ENCODE measurements at places on chromosomes 5 and 9.
A peak's percentile ranks its signal among the peaks of the same experiment; 100 is the strongest.

GRCh38 chr9:37405350-37405749, 17.1 kb upstream of the GRHPR start:
- ATAC-seq: no peak

DNA sequence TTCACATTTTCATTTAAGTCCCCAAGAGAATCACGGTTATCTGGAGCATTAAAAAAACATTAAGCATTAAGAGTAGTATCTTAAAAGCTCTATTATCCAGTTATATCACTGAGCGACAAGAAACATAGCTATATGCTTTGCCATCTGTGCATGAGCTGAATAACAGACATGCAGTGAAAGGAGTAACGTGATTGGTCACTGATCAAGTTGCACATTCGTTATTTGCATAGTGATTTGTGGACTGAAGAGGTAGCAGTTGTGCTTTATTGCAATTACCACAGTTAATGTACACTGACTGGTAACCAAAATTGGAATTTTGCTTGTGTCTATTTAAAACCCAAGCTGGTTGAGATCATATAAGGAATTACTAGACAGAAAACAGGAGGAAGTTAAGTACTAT, 107.4 kb downstream of the MCTP1 start:
- no peak for ATAC-seq

- no peak for ATAC-seq
These were observed 105.7 kb upstream of the TMEM161B start for GRCh38 chr5:88374391-88374790.

GRCh38 chr5:58687595-58687994, 104.7 kb downstream of the RAB3C start:
- ATAC-seq: no peak

- peak; percentile 38 for ATAC-seq
These were observed 41.0 kb downstream of the CCNJL start for GRCh38 chr5:160271396-160271795.

DNA sequence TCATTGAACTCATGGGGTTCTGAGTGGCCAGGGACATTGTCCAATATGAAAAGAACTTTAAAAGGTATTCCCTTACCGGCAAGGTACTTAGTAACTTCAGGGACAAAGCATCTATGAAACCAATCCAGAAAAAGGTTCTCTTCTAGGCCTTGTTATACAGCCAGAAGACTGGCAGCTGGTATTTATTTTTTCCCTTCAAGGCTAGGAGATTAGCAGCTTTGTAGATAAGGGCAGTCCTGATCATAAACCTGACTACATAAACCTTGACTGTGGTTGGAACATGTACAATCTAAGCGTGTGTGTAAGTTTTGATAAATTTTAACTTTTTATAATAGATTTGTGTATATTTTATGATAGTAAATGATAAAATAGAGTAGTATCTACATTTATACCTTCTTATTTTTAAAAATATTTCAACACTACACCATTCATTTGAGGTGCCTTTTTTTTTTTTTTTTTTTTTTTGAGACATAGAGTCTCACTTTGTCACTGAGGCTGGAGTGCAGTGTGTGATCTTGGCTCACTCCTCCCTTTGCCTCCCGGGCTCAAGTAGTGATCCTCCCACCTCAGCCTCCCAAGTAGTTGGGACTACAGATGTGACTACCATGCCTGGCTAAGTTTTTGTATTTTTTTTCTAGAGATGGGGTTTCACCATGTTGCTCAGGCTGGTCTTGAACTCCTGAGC, 24.5 kb downstream of the RANBP17 start:
- ATAC-seq: no peak

- no peak for ATAC-seq
These were observed 133.0 kb downstream of the ENC1 start for GRCh38 chr5:74507370-74508005.

DNA sequence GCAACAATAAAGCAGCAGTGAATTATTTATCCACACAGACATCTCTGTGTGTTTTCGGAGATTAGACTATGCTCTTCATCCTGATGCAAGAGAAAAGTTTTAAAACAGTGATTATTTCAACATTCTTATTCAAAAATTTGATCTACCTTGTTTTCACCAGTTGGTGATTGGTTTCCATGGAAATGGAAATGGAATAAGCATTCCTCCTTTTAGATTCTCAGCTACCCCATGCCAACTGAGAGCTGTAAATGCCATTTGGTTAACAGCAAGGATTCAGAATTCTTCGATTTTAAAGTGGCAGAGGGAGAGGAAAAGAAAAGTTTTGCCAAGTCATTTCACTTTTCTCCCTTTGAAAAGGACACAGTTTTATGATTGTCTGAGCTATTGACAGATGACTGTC, 154.7 kb downstream of the PCSK5 start:
- ATAC-seq: no peak

GRCh38 chr5:155260798-155261197, 247.2 kb downstream of the KIF4B start:
- no peak for ATAC-seq

GRCh38 chr5:15500325-15501001, 483 bp downstream of the FBXL7 start:
- ATAC-seq: peak; percentile 43

DNA sequence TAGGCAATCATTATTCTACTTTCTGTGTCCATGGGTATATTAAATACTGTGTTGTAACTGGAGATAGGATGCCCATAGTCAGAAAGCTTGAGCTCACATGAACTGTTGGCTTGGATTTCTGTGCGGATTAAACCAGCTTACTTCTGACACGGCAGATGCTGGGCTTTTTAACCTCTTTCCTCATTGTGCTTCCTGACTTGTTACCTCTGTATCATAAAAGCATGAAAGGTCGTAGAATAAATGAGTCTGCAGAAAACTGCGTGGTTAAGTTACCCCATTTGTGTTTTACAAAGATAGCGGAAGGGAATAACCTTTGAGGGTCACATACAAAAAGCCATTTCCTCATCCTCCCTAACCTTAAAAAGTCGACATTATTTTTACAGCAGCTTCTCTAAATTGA, 199.5 kb upstream of the DMRT1 start:
- ATAC-seq: no peak

GRCh38 chr9:135230817-135231520, 143.5 kb downstream of the OLFM1 start:
- ATAC-seq: no peak

DNA sequence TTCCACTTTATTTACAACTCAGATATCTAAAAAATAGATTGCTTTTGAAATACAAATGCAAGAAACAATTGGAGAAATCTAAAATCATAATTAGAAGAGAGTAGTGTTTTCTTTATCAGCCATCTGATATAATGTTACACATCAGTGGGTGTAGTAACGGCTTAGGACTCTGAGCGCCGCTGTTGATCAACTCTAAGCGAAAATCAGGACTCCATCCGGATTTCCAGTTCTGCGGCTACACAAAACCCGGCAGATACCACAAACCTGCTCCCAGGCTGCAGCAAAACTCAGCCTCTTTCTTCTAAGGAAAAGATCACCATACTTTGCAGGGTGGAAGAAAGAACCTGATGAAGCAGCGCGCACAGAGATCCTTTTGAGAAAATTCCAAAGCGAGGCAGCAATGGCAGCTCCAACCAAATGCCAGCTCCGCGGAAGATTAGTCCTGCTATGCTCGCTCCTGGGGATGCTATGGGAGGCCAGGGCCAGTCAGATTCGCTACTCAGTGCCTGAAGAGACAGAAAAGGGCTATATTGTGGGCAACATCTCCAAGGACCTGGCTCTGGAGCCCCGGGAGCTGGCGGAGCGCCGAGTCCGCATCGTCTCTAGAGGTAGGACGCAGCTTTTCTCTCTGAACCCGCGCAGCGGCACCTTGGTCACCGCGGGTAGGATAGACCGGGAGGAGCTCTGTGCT, at the start of gene PCDHGA9:
TSS of gene PCDHGA9 (plus strand) at position 226 of the 691 bp plus-strand sequence. CDS start at position 401, 175 bp downstream.
- no peak for ATAC-seq

- no peak for ATAC-seq
These were observed 199.6 kb downstream of the GAS1 start for GRCh38 chr9:86747711-86748110.

DNA sequence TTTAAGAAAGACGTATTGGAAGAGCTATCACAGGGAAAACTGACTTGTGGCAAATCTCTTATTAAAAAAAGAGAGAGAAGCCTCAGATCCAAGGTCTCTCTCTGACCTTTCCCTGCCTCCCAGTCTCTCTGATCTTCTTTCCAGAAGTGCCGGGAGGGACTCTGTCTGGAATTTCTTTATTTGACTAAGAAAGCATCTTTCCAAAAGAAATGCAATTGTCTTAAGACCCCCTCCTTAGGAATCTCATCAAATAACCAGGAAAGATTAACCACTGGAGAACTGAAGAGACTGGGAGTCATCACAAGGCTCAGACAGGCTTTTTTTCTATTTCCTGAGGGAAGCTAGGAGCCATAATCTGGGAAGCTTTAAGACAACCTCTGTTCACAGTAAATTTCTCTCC, 4.6 kb downstream of the C1QTNF3 start:
- no peak for ATAC-seq

- ATAC-seq: no peak
These were observed 789.8 kb upstream of the PTPRD start for GRCh38 chr9:11402621-11403020.

DNA sequence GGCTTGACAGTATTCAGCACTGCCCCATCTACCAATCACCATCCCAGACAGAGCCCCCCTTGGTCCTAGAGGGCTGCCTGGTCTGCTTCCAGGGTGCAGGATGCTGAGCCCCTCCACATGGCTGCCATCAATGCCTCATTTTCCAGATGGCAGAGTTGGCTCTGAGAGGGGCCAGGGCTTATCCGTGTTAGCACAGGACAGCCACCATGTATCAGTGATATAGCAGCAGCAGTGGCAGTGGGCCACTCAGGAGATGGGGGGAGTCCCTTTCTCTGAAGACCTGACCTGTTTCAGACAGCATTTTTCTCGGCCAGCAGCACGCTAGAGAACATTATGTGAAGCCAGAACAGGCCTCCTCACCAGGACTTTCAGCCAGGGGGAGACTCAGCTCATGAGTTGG, 1.6 kb upstream of the SMIM32 start:
- ATAC-seq: no peak

DNA sequence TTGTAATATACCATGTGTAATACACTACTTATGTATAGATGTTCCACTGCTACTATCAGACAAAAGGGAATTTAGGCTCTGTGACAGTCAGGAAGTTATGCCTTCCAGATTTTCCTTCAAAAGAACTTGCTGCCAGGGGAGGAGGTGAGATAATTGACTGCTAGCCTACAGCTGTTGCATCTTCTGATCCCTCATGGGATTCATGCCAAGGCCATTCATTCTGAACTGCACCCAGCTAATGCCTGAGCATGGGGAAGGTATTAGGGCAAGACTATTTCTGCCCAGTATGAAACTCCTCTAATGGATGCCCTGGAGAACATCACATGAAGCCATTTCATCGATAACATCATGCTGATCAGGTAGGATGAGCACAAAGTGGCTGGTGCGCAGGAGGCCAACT, 746.5 kb upstream of the ZNF608 start:
- no peak for ATAC-seq

GRCh38 chr5:31383734-31384133, 148.2 kb downstream of the DROSHA start:
- ATAC-seq: no peak

GRCh38 chr5:101580591-101580990, 677.5 kb upstream of the ST8SIA4 start:
- ATAC-seq: no peak

DNA sequence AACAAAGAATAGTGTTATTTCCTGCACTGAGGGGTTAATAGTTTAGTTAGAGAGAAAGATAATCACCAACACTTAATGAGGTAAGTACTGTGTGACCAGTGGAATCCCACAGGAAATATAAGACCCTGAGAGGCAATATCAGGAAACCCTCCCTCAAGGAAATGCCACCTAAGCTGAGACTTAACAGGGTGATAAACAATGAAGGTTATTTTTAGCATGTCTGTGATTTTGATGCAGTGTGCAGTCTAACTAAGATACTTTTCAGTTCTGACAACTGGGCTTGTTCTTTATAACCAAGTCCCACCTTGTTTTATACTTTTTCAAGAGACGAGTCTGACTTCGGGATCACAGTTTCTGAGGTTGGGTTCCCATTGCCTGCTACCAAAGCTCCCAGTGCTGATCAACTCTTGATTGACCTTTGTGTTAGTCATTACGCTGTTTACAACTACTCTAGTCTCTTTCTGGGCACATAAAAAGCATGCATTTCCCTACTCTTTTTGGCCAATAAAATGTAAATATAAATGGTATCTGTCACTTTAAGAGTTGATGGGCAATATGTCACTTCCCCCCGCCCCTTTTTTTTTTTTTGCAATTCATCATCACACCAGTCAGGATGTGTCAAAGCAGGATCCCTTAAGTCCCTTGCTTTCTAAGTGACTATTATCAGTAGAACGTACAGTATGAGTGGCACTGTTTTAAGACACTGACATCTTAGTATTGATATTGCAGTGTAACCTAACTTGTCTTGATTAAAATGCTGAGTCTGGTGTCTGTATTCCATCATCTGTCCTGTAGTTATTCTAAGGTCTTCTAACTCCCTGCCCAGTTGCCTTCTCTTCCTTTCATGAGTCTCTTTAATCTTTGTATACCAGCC, 31.4 kb downstream of the C6 start:
- ATAC-seq: no peak

GRCh38 chr9:82090046-82090445, 101.5 kb downstream of the SPATA31D1 start:
- ATAC-seq: no peak

DNA sequence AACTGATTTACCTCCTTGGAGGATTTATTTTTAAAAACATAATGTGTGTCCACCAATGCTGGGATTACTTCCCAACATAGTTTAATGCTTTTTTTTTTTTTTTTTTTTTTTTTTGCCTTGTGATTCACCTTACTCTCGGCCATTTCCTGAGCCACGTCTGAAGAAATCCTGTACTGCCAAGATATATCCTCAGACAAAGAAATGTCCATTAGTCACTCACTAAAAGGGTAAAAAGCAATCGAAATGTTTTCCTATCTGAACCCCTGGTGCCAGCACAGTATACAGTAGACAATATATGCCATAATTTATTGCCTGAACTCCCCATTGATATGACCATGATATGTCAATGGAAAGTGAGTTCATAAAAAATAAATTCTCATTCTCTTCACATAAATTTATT, 344.1 kb downstream of the BNC2 start:
- no peak for ATAC-seq

- ATAC-seq: no peak
These were observed 320.1 kb downstream of the MTRR start for GRCh38 chr5:8188874-8189565.

GRCh38 chr9:86027767-86028166, 71.6 kb downstream of the GOLM1 start:
- no peak for ATAC-seq

DNA sequence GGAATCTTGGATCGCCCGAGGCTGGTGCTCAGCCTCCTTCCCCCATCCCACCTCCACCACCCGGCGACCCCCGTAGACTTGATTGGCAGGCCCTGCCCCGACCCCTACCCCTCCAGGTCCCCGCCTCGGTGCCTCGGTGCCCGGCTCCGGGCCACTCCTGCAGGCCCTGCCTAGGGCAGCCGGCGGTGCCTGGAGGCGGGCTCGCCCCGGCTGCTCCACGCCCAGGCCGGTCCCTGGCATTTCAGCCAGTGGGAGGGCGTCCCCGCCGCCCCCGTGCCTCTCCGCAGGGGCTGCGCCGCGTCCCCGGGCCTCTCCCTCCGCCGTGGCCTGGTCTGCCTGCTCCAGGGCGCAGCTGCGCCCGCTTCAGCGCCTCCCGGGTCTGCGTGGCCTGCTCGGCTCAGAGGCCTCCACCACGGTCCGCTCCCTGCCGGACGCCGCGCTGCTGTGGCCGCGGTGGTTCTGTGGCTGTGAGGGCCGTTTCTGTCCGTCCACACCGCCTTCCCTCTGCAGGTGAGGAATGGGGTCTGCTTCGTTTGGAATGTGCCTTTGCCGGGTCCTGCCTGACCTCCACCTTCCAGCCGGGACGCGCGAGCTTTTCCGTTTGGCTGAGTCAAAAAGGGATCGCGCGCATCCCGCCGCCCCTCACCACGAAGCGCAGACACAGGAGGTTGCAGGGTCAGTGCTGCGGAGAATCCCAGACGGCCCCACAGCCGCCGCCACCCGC, 48.3 kb upstream of the IRX4 start:
- ATAC-seq: peak; percentile 38
